Kidney tubule cell (primary cell): ENCODE measurements at places on chromosomes 5 and 9.

DNA sequence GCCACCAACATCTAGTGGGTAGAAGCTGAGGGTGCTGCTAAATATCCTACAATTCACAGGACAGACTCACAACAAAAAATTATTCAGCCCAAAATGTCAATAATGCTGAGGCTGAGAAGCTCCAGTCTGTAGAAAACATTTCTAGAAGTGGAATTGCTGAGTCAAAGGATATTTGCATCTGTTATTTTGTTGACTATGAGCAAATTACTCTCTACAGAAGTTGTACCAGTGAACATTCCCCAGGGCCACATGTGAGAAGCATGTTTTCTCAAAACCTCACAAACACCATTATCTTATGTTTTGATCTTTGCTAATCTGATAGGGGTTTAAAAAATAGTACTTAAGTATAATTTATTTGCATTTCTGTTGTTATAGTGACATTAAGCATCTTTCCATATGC, 15.4 kb downstream of the ITK start:
- DNase-seq, result no peak

DNA sequence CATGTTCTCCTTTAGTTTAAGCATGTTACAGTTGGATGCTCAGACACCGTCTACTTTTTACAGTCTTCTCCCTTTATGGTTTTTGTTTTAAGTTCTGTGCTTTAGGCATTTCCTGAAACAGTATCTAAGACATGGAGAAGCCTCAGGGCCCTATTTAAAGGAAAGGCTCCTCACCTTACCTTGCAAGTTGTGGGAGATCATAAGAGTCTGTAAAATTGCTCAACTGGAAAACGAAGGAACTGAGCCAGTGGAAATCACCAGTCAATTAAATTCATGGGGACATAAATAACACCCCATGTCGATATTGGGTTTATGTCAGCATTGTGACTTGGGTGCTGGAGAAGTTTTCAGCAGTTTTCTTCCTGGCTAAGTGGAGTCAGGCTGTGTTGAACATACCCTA, 239.2 kb downstream of the KIF4B start:
- no peak for DNase-seq

GRCh38 chr9:93288891-93289883, 105.2 kb downstream of the WNK2 start:
- DNase-seq, result peak; percentile 68

DNA sequence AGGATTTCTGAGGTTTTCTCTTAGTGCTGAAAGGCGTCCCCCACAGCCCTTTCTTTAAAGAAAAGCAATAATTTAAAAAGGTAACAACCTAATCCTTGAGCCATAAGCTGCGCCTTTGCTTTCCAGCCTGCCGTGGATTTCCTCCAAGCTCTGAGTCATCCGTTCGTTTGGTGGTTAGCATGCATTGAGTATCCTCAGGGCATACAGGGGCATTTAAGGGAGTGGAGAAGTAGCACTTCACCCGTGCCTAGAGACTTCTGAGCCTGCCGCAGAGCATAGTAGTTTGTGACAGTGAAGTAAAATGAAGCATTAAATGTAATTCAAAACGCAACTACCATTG, 892 bp upstream of the TNC start:
- peak; percentile 91 for DNase-seq

DNA sequence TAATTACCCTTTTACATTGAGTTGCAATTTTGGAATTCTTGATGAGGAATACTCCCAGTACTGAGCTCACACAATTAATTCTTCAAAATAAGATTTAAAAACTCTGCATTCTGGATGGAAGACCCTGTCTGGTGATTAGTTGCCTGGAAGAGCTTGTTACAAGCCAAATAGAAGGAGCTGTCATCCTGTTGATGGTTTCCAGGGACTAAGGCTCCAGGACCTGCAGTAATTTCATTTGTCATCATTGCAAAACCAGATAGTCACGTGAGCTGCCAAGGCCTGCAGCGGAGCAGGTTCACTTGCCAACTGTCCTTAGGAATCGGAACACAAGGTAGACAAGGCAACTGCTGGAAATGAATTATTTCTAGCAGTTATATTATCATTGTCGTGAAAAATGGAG, 597.7 kb downstream of the CCDC171 start:
- peak; percentile 3 for DNase-seq

- no peak for DNase-seq
These were observed 39.6 kb upstream of the TRIM36 start for GRCh38 chr5:115209279-115209678.

- DNase-seq, result peak; percentile 91
These were observed 146.2 kb upstream of the RASA1 start for GRCh38 chr5:87121304-87122150.

DNA sequence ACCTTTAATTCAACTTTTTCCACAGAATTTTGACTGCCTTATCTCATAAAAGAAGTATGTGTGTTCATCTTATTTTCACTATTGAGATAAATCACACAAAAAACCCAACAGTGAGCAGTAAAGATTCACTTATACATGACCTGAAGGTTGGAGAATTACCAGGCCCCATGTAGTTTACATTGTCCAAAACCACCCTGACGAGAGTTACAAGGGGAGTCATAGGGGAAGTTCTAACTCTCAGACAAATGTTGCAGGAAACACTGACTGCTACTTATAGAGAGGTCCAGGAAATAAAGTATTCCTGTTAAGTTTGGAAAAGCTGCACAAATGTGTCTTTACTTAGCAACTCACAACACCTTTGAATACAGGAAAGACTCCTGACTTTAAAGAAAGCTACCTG, 14.1 kb downstream of the SPATA9 start:
- no peak for DNase-seq

GRCh38 chr9:127874301-127875221, 2.9 kb downstream of the AK1 start:
- peak; percentile 60 for DNase-seq

DNA sequence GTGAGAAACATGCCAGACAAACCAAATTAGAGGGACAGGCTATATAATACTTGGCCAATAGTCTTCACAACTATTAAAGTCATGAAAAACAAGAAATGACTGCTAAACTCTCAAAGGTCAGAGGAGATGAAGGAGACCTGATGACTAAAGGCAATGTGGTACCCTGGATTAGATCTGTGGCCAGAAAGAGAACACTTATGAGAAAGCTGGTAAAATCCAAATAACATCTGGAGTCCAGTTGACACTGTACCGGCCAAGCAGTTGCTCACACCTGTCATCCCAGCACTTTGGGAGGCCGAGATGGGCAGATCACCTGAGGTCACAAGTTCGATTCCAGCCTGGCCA, 24.4 kb downstream of the ATOX1 start:
- no peak for DNase-seq

DNA sequence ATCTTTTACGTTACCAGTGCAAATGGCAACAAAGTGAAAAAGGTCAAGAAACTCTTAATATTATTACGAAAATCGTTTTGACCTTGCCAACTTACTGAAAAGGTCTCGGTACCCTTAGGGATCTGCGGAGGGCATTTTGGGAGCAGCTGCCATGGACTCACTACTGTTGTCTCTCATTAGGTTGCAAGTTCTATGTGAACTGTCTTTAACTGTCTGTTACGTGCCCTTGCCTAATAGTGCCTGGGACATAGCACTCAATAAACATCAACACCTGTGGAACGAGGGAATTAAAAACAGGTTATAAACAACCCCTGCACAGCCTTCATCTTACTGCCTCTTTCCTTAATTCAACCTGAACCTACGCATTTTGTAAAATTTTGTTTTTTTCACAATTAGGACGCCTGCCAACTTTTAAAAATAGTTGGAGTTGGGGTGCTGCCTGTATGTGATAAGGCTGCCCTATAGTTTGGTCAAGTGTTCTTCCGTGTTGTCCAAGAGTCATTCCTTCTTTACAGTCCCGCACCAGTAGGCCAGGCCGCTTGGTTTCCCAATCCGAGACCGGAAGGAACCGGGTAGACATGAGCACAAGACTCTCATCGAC, 527 bp upstream of the SREK1 start:
- peak; percentile 6 for DNase-seq

DNA sequence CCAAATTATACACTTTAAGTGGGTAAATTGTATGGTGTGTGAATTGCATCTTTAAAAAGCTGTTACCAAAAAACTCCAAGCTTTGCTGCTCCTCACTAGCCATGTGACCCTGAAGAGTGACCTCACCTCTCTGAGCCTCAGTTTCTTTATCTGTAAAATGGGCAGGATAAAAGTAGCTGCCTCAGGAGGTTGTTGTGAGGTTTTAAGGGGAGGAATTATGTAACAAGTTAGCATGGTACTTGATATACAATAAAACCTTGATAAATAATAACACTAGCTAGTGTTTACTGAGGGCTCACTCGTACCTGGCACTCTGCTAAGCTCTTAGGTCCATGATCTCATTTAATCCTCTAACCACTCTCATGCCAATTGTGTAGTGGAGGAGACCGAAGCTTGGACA, 19.0 kb upstream of the PHF19 start:
- DNase-seq, result no peak

GRCh38 chr5:78699552-78700153, 51.1 kb upstream of the LHFPL2 start:
- DNase-seq, result peak; percentile 98

DNA sequence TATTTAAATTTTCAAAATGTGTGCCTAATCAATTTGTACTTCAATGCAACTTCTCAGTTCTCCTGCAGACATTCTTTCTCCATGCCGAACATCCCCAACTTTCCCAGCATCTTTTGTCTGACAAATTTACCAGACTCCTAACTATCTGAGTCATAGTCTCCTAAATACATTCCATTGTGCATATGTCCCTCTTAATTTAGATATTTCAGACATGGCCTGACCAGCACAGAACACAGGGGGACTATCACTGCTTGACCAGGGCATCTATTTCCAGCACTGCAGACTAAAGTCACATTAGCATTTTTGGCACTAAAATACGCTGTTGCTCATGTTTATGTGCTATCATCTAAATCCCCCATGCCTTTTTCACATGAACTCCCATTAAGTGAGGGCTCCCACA, 71.9 kb downstream of the ITGA1 start:
- peak; percentile 60 for DNase-seq

- DNase-seq, result peak; percentile 46
These were observed 743 bp downstream of the NR3C1 start for GRCh38 chr5:143402553-143403333.

GRCh38 chr5:43772764-43773477, 169.9 kb downstream of the NNT start:
- DNase-seq, result peak; percentile 35

GRCh38 chr5:113909782-113910181, 396.3 kb downstream of the YTHDC2 start:
- no peak for DNase-seq

- peak; percentile 12 for DNase-seq
These were observed 177.6 kb downstream of the DEPDC1B start for GRCh38 chr5:60522292-60522905.

- DNase-seq, result no peak
These were observed 2.9 kb downstream of the NIPBL start for GRCh38 chr5:36879274-36880033.

DNA sequence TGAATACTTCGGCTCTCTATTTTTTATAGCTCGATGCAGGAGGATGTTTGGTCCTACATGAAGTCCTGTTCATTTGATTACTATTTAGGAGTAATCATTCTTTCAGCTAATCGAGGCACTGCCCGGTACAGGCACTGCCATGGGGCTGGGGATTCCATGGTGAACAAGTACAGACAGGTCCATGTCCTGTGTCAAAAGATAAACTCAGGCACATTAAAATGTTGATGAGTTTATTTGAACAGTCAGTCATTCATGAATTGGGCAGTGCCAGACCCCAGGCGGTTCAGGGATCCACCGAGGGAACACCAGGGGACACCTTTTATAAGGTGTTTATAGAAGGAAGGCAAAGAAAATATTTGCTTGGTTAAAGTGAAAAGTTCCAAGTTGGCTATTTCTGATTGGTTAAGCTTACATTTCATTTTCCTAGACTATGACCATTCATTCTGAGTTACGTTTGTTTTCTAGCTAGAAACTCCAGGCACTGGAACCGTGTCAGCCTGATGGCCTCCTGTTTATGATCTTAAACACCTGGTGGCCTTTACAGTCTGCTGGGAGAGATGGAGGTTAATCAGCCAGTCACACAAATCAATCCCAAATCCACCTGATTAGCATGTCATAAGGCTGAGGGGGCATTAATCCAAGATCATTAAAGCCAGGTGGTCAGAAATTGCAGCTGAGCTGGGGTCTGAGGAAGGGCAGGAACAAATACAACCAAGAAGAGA, 47.0 kb upstream of the TDRD7 start:
- no peak for DNase-seq

DNA sequence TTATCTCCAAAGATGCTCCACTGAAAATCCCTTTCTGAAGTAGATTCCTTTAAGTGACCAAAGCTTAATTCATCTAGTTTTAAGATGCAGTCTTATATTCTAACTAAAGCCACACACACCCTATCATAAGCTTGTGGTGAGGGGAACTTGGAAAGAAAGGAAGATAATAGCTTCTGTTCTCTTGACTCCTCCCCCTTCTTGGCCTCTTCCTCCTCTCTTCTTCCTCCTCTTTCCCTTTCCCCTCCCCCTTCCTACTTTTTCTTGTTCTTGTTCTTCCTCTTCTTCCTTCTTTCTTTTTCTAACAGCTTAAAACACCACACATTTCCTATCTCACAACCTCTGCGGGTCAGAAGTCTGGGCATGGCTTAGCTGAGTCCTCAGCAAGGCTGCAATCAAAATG, 23.5 kb downstream of the IL7R start:
- DNase-seq, result no peak

DNA sequence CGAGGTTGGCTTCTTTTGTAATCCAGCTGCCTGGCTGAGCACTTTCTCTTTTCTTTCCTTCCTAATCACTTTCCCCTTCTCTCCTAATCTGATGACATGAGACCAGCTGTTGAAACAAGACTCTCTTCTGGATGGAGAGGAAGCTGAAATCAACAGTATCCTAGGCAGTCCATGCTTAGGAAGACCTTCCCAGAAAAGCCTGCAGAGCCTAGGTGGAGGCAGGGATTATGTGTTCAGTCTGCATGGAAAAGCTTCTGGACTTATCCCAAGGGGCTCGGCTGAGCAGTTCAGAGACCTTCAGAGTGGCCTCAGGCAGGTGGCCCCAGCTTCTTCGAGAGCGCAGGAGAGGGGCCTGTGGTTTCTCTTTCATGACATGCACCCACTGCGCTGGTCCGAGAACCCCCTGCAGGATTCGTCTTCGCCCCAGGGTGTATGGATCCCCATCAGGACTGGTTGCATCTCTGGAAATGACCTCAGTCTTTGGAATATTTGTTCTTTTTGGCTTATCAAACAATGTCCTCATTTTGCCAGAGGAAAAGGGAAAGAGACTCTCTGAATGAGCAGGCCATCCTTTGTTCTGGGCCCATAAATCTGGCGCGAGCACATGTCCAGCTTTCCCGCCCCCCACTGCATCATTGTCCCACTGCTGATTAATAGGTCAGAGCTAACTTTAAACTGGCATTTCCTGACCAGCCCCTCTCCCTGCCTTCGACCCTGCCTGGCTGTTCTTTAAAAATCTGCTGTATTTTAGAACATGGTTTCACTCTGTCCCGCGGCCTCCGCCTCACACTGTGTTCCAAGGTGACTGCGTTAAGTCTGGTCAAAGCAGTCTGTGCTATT, 177.9 kb upstream of the KLF4 start:
- no peak for DNase-seq
